Activated naive CD4-positive, alpha-beta T cell (primary cell): ENCODE measurements at places on chromosomes 3 and 15.

DNA sequence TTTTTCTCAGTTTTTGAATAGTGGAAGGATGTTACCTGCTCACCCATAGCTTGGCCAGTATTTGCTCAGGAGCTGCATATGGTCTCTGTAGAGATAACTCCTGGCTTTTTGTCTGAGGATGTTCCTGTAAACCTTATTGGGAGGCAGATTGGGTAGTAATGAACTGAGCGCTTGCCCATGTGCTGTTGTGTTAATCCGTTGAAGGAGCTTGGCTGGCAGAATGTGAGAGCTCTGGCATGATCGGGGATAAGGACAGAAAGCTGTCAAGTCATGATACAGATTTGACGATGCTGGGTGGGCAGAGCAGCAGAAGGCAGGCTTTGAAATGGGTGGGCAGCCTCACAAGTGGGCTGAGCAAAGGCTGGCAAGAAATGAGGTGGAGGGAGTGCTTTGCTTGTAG lies 27.4 kb downstream of the SH3GL3 start:
- DNase-seq, result no peak

DNA sequence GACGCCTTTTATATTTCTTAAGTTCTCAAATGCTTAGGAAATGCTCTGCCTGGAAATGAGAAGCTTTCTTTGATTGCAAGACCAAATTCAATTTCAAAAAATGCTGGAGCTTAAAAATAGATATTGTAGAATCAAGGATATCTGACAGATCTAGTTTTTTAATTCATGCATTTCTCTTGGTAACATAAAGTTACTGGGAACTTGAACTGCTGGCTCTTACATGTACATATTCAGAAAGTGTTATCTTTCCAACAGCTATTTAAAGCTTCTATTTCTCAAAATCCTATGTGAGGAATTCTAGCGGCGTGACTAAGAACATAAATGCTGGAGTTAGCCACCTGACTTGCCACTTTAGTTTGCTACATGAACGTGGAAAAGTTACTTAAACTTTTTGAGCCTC lies 109.3 kb downstream of the C3orf38 start:
- no peak for DNase-seq

DNA sequence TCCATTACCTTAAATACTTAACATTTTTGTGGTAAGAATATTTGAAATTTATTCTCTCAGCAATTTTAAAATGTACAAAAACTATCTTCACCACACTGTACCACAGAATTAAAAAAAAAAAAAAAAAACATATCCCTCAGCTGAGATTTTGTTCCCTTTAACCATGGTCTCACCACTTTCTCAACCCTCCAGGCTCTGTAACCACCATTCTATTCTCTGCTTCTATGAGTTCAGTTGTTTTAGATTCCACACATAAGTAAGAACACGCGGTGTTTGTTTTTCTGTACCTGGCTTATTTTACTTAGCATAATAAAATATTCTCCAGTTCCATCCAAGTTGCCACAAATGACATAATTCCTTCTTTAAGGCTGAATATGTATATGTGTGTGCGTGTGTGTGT lies 41.5 kb downstream of the CSNK1G1 start:
- no peak for DNase-seq

DNA sequence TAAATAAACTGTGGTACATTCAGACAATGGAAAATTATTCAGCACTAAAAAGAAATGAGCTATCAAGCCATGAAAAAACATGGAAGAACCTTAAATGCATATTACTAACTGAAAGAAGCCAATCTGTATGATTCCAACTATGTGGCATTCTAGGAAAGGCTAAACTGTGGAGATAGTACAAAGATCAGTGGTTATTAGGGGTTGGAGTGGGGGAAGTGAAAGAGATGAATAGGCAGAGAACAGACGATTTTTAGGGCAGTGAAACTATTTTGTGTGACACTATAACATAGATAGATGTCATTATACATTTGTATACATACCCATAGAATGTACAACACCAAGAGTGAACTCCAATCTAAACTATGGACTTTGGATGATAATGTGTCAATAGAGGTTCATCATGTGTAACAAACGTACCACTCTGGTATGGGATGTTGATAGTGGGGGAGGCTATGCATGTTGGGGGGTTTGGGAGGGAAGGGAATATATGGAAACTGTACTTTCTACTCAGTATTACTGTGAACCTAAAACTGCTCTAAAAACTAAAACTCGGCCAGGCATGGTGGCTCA lies 29.0 kb downstream of the RAB27A start:
- no peak for DNase-seq

GRCh38 chr15:51022206-51022605 lies 72.5 kb downstream of the TNFAIP8L3 start:
- no peak for DNase-seq

- DNase-seq, result no peak
Measured at GRCh38 chr15:29003840-29004233, 118.1 kb downstream of the APBA2 start.

DNA sequence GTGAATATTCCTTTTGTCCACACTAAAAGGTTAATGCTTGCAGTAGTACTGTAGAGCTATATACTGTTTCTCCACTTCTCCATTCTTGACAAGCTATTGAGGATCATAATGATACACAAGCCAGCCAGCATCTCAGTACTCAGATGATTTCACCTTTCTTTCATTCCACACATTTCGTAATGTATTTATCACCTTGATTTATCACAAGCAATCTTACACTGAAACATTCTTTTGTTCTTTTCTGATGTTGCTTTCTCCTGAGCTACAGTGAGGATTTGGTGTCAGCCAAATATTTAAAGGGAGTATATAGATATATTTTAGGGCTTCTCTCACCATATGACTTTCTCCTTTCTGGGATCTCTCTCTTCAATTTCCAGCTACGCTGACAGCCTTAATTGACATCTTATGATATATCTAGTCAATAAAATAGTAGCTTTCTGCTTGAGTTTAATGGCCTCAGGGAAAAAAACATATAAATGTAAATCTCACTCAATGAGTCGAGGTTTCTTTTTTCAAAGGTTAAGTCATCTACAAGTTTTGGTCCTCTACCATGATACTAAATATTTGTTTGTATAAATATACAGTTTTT lies 1327.0 kb downstream of the NSUN3 start:
- no peak for DNase-seq

DNA sequence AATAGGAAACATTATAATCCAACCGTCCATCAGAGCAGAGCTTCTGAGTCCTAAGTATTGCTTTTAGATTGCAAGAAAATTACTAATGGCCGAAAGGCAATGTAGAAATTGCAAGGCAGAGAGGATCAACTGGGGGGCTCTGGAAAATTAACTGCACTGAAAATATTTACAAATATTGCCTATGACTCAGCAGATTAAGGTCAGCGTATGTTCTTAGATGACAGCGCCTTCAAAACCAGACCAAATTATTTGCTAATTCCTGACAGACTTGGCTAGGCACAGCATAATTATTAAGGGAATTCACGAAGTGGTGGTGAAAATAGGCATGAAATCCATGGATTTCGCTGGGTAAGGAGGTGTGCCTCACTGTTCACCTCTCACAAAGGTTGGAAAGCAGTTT lies 947.7 kb downstream of the TUSC7 start:
- no peak for DNase-seq

GRCh38 chr3:12278566-12278965 lies 10.3 kb upstream of the PPARG start:
- no peak for DNase-seq

- DNase-seq, result no peak
Measured at GRCh38 chr3:126121074-126121473, 37.1 kb upstream of the SLC41A3 start.

GRCh38 chr15:70557521-70558258 lies 205.7 kb downstream of the UACA start:
- no peak for DNase-seq

- no peak for DNase-seq
Measured at GRCh38 chr15:48592221-48592731, 53.2 kb downstream of the FBN1 start.

- no peak for DNase-seq
Measured at GRCh38 chr15:92629975-92630626, 25.5 kb downstream of the FAM174B start.

GRCh38 chr3:124995460-124995994 lies 60.3 kb downstream of the HEG1 start:
- DNase-seq, result peak; percentile 29

- DNase-seq, result no peak
Measured at GRCh38 chr3:107241217-107241616, 136.0 kb upstream of the CCDC54 start.

DNA sequence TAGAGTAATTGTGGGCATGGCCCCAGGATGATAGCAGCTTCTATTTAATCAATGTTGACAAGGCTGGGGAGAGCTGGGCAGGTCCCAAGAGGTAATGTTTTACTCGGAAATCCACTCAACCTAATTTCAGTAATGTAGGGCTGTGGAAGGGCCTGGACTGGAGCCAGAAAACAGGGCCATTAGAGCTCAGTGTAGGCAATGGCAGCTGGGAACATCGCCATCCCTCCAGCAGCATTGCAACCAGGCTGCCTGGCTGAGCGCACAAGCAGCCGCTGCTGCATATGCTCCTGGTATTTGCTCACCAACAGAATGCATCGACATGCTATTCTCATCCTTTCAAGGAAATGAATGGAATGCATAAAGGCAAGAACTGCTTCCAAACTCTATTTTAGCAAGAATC lies 90.0 kb downstream of the GAP43 start:
- no peak for DNase-seq

DNA sequence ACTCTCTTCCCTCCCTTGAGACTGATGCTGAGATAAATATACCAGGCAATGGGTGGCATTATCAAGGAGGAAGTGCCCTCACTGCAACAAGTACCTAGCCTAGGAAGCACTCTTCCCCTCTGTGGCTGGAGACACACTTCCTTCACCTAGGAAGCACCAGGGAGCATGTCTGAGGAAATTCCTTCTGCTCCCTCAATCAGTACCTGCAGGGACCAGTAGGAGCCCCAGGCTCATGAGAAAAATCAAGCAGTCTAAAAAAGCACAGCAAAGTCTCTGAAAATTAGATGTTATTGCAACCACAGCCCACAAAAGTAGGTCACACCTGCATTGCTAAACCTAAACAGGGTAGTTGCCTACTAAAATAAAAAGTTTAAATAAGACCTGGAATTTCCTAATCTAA lies 78.2 kb upstream of the TRPM1 start:
- DNase-seq, result no peak

DNA sequence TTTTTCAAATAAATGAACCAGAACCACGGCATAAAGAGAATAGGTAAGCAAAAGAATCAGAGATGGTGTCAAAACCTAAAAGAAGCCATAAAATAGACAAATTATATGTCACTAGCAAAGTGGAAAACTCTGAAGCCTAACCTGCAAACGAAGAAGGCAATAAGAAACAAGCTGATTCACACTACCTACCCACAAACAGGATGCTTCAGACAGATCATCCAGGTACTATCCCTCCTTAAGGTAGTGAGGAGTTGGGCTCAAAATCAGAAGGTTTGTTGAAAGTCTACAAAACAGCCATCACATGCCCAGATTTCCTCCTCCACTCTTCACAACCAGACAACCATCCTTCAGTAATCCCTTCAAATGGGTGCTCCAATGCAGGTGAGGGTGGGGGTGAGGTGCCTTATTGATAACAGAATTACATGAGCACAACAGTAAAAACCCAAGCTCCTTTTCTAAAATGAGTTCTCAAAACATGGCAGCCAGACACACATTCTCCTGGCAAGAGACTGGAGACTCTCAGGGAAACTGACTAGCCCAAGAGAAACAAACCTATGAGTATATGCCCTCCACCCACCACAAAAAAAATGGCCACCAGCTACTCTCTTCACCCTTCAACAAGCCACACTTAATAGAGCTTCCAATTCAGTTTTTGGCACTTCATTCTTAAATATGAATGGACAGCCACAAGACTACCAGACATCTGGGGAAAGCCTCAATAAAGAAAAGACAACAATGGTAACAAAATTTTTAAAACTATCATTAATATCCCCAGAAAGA lies 6.4 kb downstream of the KPNA1 start:
- DNase-seq, result no peak

DNA sequence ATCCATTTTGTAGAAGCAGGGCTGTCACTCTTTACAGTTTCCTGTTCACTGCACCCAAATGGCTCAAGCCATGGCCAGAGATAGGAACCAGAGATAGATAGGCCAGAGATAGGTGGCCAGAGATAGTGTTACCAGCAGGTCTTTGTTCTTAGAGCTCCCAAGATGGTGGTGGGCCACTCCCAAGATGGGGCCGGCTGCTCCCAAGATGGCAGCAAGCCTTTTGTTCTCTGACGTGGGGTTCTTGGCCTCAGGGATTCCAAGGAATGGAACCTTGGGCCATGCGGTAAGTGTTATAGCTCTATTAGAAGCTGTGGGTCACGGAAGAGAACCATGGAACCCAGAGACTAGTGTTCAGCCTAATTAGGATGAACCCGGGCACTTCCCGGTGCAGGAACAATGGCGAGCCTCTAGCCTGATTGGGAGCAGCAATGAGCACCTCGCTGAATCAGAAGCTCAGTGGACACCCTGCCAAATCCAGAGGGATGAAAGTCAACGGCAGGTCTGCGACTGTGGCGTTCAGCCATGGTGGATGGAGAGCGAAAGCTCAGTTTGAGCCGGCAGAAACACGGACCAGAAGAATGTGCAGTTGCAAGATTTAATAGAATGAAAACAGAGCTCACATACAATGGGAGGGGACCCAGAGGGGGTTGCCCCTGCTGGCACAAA lies 45.0 kb upstream of the CD96 start:
- no peak for DNase-seq

DNA sequence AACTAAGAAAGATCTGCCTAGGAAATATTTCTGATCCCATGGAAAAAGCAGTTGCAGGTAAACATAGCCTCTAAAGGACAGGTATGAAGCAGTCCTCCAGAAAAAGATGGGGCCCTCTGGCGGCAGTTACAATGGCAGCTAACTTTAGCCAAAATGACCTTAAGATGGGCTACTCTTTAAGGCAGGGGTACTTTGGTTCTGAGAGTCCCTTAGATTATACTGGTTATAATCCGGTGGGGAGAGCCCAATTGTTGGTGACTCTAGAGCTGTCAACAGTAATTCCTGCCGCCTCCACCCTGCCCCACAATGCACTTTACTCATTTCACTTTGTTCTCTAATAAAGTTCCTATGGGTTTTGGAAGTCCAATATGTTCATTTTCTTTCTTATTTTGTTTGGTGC lies 412.8 kb upstream of the WNT5A start:
- DNase-seq, result no peak

- no peak for DNase-seq
Measured at GRCh38 chr3:196763179-196763578, 23.5 kb downstream of the PAK2 start.

DNA sequence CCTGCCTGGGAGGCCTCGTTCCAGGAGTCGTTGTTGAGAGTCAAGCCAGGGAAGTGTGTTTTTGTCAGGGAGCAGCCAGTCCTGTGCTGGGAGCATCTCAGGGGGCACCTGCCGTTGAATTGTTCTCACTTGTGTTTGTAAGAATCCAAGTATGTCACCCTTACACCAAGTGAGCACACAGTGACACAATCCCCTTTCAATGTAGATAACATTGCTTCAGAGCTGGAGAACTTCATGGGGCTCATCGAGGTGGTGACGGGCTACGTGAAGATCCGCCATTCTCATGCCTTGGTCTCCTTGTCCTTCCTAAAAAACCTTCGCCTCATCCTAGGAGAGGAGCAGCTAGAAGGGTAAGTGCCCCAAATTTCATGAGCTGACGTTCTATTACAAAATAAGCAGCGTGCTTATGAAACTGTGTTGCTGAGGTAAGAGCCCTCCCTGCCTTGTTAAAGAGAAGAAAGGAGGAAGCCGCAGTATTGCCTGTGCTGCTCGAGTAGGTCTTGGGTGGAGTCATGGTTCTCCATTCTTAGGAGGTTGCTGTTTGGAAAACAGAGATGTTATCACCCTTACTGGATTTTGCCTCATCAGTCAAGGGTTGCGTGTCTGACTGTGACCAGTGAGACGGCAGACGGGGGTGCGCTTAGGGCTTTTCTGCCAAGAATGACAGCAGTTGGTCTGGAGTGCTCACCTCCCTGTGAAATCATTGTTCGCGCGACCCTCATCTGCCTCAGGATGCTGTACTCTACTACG lies 108.1 kb downstream of the PGPEP1L start:
- no peak for DNase-seq
